ENCODE measurements at places on chromosomes 3 and 15.
A peak's percentile ranks its signal among the peaks of the same experiment; 100 is the strongest.

DNA sequence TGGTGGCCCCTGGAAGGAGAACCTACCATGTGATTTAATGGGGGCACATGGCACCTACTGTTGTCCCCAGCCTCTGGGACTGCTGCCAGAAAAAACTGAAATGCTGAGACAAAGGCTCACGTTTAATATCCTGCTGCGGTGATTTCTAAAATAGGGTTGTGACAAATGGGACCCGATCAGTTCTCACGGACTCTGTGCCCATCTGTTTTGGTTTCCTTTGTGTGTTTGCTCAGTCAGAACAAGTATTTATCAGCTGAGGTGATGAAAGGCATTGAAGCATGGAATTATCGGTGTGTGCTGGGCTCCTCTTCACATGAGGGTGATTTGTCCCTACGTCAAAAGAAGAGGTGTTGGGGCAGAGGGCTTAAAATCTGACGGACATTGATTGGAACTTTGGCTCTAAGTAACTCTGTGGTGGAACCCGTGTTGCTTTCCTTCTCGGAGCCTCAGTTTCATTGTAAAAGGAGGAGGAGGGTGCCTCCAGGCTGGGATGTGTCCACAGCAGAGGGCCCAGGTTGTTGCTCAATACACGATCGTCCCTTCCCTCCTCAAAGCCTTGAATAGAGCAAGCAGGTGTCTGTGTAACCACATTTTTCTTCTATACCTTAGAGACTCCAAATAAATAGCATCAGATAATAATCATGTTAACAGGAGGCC, 283.3 kb upstream of the RGMA start:
- no peak for DNase-seq

- no peak for DNase-seq
Observed at GRCh38 chr15:57443486-57443885, 67.2 kb downstream of the CGNL1 start.

DNA sequence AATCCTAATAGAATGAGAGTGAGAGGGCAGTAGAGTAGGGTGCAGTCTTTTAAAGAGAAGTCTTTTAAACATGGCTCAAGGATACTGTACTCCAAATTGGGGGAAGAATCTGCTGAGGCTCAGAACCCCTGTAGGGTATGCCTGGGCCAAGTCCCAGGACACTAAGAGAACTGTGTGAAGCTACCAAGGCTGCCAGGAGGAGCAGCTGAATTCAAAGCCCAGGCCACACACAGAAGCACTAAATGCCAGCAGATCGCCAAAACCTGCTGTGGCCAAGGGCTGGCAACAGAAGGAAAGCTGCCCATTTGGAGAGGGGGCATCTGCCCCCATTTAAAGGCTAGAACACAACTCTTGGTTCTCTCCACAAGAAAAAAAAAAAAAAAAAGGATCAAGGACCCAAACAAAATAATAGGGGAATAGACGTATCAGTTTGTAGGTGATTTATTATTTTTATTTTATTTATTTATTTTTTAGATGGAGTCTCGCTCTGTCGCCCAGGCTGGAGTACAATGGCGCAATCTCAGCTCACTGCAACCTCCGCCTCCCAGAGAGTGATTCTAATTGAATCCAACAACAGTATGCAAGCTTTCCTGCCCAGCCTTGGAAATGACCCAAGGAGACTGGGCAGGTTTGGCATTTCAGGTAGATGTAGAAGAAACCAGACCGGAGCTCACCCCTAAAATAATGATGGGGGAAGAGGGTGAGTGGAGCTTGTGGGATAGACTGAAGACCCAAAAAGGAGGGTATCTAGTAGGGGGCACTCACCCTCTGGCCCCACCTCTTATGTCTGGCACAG, 279.0 kb upstream of the WNT5A start:
- no peak for DNase-seq

DNA sequence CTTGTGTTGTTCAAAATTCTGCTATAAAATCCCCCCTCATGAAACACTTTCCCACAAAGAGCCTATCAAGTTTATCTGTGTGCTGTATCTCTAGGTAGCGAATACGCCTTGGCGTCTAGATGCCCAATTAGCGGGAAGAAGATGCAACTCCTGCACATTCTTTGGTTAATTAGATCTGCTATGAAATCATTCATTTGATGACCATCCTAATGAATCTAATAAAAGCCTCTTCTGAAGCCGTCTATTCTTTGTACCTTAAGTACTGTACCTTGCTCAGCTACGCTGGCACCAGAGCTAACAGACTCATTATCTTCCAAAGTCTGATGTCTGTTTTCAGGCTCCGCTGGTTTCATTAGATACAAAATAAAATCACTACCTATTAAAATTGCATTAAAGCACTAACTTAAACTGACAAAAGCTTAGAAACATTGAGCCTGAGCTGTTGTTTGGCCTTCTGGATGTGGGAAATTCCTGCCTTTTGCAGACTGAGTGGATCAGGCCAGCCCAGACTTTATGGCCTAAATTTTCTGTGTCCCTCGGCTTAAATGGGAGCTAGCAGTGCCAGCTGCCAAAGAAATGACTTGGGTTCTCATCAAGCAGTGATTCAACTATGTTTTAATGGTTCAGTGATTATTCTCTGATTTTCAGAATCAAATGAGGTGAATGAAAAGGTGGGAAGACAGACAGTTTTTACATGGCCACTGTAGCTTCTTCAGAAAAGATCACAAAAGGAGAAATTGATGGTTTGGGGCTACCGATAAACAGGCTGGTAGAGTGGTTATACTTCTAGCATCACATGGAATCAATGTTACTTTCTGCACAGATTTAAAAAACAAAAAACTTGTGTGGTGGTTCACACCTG, 28.4 kb upstream of the CHST2 start:
- DNase-seq = no peak

- DNase-seq = peak; percentile 58
Observed at GRCh38 chr3:78867409-78868372, 900.1 kb downstream of the ROBO1 start.

DNA sequence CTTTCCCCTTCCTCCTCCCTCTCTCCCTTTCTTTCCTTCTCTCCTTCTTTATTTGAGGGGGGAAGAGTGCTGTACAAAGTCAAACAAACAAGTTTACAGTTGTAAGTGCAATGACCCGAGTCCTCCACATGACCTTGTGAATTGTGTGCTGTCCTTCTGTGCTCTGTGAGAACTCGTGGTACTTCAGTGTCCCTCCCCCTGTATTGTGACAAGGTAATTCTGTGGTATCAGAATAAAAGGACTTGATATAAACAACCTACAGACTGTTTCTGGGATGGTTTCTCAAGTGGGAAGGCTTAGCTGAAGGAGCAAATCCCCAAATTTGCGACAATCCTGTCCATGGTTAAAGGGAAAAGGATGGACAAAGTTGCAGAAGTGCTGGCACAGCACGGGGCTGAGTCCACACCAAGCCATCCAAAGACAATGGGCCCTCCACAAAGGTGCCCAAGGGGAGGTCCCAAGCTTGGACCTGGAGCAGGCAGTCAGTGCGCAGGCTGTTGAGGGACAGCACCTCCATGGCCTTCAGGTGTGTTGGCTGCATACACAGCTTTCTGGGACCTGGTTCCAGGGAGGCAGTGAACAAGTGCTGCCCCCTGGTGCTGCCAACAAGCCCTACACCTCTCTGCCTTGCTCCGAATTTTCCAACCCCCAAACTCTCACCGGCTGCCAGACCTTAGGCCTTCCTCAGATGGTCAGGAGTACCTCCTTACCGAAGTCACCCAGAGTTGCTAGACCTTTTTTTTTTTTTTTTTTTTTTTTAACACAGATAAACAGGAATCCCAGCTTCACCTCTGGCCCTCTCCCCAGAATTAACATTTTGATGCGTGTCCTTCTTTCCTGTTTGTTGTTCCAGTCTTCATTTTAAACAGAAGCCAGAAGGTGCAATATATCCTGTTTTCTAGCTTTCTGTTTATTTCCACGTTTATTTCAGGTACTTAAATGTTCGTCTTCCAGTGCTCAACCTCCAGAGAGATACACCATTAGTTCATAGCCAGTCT, 2.6 kb upstream of the APEH start:
- no peak for DNase-seq

- DNase-seq = no peak
Observed at GRCh38 chr3:72086042-72086742, 301.2 kb upstream of the PROK2 start.

GRCh38 chr15:67002368-67002767, 63.0 kb upstream of the SMAD3 start:
- no peak for DNase-seq
